HT1080 (cell line): ENCODE measurements at places on chromosomes 7 and 10. TPM values are rescaled to one million over a fixed set of nuclear protein-coding genes. Genes with fewer than 3 reads are reported as not detected.

The OR2A7 gene
- total RNA-seq, result not detected in 2 replicates

The PNPLA8 gene
- 11.1 and 21.2 TPM in 2 replicates for total RNA-seq

The PLPP4 gene
- 27.6 and 47.7 TPM in 2 replicates for total RNA-seq

The WDFY4 gene
- 0.67 and 0.69 TPM in 2 replicates for total RNA-seq

The CH25H gene
- total RNA-seq, result not detected in 2 replicates

The CYP2C19 gene
- total RNA-seq, result not detected in 2 replicates

The SSC4D gene
- total RNA-seq, result 0.23 and 0.73 TPM in 2 replicates

The CPEB3 gene
- total RNA-seq, result 0.37 and 0.43 TPM in 2 replicates

The ABCC2 gene
- 0.80 and 0.90 TPM in 2 replicates for total RNA-seq

The LRIT1 gene
- total RNA-seq, result not detected in 2 replicates

The GOLGA7B gene
- 0.33 and 0.39 TPM in 2 replicates for total RNA-seq

The CYP3A7 gene
- total RNA-seq, result 0.32 and 0.50 TPM in 2 replicates

The C7orf33 gene
- total RNA-seq, result not detected in 2 replicates

The PARD3 gene
- 52.3 and 55.3 TPM in 2 replicates for total RNA-seq

The ZNF398 gene
- total RNA-seq, result 6.3 and 7.5 TPM in 2 replicates

The ZNF33B gene
- 7.8 and 11.3 TPM in 2 replicates for total RNA-seq

The BICC1 gene
- total RNA-seq, result 7.9 and 8.7 TPM in 2 replicates

The GIMAP7 gene
- total RNA-seq, result not detected in 2 replicates

The IGF2BP3 gene
- 39.5 and 44.1 TPM in 2 replicates for total RNA-seq

The PFKP gene
- 247 and 265 TPM in 2 replicates for total RNA-seq

The CCAR1 gene
- total RNA-seq, result 39.1 and 89.2 TPM in 2 replicates

The C10orf105 gene
- not detected in 2 replicates for total RNA-seq

The DENND10 gene
- 26.6 and 33.8 TPM in 2 replicates for total RNA-seq

The PIK3CG gene
- 1.9 and 2.1 TPM in 2 replicates for total RNA-seq

The SFTPD gene
- not detected in 2 replicates for total RNA-seq

The AKR1D1 gene
- not detected in 2 replicates for total RNA-seq

The SMARCD3 gene
- 9.5 and 11.8 TPM in 2 replicates for total RNA-seq

The WNT16 gene
- not detected in 2 replicates for total RNA-seq

The BRAF gene
- 7.5 and 8.3 TPM in 2 replicates for total RNA-seq

The JCAD gene
- total RNA-seq, result 8.5 and 9.5 TPM in 2 replicates

The RARRES2 gene
- not detected in 2 replicates for total RNA-seq

The TUBAL3 gene
- not detected in 2 replicates for total RNA-seq

The CYP26C1 gene
- not detected in 2 replicates for total RNA-seq

The CTAGE15 gene
- total RNA-seq, result not detected in 2 replicates

The CTAGE8 gene
- not detected in 2 replicates for total RNA-seq

The PALD1 gene
- total RNA-seq, result 1.4 and 1.8 TPM in 2 replicates

The ZFAND4 gene
- total RNA-seq, result 2.1 and 3.6 TPM in 2 replicates

The PDZD7 gene
- total RNA-seq, result 0.80 and 1.6 TPM in 2 replicates

The PRF1 gene
- not detected in 2 replicates for total RNA-seq

The FEZF1 gene
- not detected in 2 replicates for total RNA-seq

The CPVL gene
- 0.50 and 0.90 TPM in 2 replicates for total RNA-seq

The SHH gene
- not detected in 2 replicates for total RNA-seq
